Stimulated activated CD8-positive, alpha-beta memory T cell treated with anti-CD3 and anti-CD28 coated beads, Interleukin-15, amount 100 ng/mL, for 24 hours (primary cell): ENCODE measurements at places on chromosomes 5 and 9.

DNA sequence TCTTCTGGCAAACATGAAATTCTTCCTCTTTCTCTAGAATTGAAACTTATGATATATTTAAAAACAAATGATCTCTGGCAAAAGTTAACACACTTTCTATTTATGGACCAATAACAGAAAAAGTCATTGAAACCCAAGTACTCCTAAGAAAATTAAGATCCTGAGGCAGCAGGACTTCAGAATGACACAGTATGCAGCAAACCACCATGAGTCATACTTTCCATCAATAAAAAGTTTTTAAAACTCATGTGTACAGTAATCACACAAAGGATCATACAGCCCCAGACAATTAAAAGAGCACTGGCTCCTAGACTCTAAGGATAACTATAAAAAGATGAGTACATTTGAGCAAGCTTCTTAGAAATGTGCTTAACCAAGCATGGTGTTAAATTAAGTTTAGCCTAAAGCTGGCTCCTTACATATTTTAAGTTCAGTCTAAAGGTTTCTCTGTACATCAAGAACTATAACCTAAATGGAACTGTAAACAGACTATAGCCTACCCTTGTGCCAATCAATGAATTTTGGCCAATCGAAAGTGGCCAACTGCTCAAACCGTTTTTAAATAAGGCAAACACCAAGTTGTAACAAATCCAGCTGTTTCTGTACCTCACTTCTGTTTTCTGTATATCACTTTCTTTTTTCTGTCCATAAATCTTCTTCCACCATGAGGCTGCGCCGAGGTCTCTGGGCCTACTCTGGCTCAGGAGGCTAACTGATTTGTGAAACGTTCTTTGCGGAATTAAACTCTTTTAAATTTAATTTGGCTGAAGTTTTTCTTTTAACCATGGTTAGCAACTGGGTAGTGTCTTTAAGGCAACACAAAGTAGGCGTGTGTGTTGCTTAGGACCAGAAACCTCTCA lies 232.1 kb upstream of the PIK3R1 start:
- DNase-seq = no peak

- peak; percentile 6 for DNase-seq
Measured at GRCh38 chr5:35089334-35090314, 41.9 kb upstream of the AGXT2 start.

GRCh38 chr5:106822851-106823250 lies 847.9 kb downstream of the EFNA5 start:
- no peak for DNase-seq

DNA sequence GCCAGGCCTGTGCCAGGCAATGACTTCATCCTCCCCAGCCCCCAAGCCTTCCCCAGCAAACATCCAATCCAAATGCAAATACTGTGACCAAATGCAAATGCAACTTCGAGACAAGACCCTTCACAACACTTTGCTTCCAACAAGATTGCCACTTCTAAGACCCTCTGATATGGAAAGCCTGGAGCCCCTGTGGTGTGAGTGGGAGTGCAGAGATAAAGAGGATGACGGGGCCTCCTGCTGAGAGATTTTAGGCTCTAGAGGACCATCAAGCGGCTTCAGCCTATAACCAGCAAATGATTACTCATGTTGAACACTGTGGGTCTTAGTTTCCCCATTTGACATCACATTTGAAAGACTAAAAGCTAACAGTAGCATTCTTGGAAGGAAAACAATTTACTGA lies 46.6 kb upstream of the GABRP start:
- DNase-seq = no peak

DNA sequence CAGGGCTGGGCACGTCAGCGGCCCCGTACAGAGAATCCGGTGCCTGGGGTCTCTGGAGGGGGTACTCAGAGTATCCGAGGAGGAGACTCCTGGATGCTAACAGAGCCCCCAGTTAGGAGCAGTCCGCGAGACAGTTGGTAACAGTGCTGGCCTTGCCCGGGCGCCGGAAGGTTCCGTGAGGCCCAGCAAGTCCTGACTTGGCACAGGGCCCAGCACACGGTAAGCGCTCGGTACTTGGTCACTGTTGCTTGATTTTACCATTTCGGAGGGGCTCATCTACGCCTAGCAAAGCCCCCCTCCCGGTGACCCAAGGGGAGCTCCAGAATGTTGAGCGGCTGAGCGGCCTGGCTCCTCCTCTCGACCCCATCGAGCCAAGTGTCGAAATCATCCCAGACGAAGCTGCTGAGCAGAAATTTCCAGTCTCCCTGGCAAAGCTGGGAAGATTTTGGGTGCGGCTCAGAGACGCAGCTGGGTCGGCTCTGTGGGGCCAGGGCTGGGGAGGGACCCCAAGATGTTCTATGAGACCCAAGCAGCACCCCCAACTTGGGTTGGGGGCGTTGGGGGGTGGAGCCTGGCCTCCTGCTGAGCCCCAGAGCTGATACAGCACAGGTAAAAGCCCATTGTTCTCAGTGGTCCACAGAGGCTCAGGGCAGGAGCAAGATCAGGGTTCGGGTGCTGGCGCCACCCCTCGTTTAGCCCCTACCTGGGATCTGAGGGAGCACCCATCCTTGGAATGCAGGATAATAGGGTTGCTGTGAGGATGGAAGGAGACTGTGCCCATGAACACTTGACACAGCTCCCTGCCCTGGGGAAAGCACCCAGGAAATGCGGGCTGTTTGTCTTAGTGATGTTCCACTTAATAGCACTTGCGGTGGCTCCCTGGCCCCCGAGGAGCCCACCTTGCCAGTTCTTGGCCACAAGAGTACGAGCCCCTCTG lies 137.2 kb downstream of the C9orf50 start:
- DNase-seq = no peak

GRCh38 chr5:40483316-40483715 lies 196.4 kb upstream of the PTGER4 start:
- no peak for DNase-seq

DNA sequence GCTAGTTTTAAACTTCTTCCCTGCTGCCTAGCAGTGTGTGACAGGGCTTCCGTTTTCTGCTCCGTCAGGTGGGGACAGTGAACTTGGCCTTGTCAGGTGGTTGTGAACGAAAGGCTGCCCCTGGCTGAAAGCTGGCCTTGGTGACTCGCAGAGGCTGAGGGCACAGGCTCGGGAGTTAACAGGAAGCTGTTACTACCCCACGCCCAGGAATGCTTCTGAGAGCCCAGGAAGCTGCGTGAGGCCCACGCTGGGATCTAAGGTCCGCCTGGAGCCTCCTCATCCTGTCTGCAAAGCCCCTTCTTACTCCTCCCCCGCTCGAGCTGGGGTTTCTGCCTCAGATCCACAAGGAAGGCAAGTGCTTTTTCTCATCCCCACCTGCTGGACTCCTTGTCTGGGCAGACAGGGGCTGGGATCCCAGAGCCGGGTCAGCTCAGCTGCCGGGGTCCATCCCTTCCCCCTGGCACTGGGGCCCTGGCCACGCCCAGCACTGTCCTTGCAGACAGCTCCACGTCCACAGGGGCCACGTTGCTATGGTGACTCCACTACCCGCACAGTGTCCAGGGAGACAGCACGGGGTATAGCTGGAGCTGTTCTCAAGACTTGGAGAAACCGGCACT lies 124.7 kb upstream of the TBC1D2 start:
- no peak for DNase-seq

DNA sequence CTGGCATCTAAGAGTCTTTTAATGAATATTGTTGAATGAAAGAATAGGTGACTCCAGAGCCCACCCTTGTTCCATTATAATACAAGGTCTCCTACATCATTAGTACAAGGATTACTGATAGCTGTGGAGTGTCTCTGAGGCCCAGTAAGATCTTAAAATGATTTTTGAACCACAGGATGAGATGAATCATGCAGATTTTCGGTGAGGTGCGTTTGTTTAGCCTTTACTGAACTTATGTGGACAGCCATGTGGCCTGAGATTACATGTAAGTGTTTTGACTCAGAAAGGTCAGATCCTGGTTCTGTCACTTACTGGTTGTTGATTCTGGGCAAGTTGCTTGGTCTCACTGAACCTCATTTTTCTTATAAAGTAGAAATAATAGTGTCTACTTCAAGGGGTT lies 21.6 kb downstream of the NFX1 start:
- DNase-seq = no peak

DNA sequence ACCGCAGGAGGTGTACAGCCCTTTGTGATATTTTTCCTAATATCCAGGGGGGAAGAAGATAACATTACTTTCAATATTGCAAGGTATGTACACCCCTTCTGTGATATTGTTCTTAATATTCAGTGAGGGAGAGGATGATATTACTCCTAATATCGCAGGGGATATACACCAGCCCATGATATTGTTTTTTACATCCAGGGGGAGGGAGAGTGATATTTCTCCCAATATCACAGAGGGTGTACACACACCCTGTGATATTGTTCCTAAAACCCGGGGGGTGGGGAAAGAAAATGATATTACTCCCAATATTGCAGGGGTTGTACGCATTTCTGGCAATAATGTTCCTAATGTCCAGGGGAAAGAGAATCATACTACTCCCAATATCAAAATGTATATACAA lies 58.0 kb upstream of the SLC25A48 start:
- no peak for DNase-seq

- no peak for DNase-seq
Measured at GRCh38 chr9:85321561-85321960, 420.2 kb downstream of the AGTPBP1 start.

DNA sequence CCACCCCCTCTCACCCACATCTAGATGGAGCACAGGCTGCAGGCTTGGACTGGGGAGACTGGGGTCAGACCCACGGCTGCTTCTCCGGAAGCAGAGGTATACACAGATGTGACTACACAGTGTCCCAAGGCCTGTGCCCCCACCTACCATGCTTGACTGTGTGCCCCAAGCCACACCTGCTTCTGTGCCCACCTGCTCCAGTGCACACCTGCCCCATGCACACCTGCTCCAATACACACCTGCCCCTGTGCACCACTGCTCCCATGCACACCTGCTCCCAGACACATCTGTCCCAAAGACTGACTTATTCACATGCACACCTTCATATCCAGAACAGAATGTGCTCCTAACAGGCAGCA lies 5.5 kb upstream of the COL5A1 start:
- DNase-seq = no peak

GRCh38 chr5:157947156-157947555 lies 88.2 kb upstream of the CLINT1 start:
- no peak for DNase-seq

- no peak for DNase-seq
Measured at GRCh38 chr5:130871346-130872086, 293.5 kb downstream of the HINT1 start.

DNA sequence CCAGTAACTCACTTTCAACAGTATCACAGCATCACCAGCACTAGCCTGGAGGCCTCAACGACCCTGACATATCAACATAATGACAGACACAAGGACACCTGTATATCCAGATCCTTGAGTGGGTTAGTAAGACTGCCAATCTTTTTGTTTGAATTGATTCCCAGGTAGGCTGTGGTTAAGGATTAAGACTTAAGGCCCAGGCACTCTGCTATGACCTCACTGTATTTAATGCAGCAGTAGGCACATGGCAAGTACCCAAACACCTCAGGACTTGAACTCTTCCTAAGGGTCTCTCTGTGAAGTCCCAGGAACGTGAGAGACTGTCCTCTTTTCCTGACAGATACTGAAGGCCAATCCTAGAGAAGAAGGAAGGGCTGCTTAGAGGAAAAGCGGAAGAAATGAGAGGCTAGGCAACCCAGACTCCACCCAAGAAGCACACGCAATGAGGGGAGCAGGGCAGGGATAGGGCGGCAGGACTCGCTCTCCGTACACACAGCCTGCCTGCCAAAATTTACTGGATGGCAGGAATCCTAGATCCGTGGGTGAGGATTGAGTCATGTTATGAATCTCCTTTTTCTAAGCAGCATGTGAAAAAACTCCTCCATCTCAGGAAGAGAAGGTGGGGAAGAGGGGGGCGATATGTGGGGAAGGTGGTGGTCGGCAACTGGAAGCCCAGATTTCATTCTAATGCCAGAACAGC lies 93.4 kb downstream of the SIL1 start:
- no peak for DNase-seq

DNA sequence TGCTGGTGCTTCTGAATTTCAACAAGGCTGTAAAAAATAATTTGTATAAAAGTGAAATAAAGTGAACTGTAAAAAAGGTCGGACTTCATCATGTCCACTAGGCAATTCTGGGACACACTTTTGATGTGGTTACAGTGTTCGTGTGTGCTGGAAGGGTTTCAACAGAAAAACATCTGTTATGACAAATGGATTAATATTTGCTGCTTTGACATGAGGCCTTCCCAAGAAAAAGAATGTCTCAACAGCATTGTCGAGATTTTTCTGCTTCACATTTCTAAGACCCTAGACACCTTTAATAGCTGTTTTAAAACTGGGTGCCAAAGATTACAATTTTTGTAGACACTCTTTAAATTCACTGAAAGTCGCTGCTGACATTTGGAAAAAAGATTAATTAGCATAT lies 216.6 kb downstream of the SLC12A2 start:
- DNase-seq = no peak

- no peak for DNase-seq
Measured at GRCh38 chr5:130316971-130317680, 412.9 kb downstream of the CHSY3 start.

- DNase-seq = no peak
Measured at GRCh38 chr5:124685404-124685930, 61.0 kb downstream of the ZNF608 start.

GRCh38 chr9:113299800-113300292 lies 3.3 kb downstream of the RNF183 start:
- DNase-seq = no peak

GRCh38 chr5:132260714-132261551 lies 3.4 kb downstream of the PDLIM4 start:
- DNase-seq = no peak

DNA sequence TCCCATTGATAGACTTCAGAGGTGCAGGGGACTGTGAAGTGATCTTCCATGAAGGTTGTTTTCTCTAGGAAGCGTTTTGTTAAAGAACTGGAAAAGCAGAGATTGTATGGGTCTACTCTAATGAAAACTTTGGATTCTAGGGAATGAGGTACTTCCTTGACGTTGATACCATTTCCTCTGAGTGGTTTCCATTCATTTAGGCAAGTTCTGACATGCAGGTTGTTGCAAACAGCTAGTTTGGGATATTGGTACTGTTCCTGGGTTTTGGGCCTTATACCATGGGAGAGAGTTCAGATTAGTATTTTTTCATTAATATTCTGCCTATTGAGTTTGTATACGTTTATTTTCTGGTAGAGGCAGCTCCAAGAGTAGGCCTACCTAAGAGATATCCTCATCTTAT lies 25.7 kb downstream of the SMARCA2 start:
- no peak for DNase-seq
